ENCODE measurements at places on chromosomes 11 and 22.

- no peak for DNase-seq
Measured at GRCh38 chr11:126518071-126518971, 162.8 kb downstream of the ST3GAL4 start.

DNA sequence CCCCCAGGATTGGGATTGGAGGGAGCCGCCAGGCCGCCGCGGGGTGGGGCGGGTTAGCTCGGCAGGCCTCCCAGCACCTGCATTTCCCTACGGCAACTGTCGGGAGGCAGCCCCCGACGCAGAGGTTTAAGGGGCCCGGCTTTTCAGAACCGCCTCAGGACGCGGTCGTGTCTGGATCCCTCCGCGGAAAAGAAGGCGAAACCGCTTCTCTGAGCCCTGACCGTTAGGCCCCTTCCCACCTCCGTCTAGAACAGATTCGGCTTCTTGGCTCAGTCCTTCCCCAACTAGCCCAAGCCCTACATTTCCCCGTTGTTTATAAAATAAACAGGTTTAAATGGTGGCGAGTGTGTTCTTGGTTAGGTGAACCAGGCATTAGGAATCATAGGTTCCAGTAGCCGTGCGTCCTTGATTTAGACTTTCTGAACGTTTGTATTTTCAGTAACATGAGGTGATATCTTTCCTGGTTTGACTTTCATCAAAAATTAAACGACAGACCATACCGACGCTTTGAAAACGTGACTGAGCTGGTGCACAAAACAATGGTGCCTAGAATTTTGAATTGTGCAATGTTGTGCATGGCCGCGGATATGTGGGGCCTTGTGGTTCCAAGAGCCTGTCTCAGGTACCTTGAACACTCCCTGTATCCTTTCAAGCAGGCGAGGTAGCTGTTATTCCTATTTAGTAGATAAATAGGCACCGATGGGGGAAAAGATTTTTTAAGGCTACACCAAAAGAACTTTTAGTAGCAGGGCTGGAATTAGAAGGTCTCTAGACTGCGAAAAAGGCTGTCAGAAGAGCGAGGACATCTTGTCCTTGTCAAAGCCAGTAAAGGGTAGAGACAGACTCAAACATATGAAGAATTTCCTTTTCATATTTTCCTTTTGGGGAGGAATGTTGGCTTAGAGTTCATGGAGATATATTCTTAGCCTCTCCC is 1.2 kb upstream of the HSPA8 start:
- DNase-seq: no peak

DNA sequence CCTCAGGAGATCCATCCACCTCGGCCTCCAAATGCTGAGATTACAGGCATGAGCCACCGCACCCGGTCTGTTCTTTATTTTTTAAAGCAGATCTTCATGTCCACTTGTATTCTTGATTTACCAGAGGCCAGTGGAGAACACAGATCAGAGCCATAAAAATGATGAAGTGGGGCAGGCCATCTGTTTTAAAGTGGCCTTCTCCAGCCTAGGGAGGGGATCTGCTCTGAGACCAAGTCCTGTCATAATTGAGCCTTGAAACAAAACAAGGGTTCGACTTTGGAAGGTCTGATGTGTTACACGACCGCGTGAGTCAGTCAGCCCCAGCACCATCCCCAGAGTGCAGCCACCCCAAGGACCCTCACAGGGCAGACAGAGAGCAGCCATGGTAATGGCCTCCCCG is 27.5 kb downstream of the ABCC8 start:
- no peak for DNase-seq

DNA sequence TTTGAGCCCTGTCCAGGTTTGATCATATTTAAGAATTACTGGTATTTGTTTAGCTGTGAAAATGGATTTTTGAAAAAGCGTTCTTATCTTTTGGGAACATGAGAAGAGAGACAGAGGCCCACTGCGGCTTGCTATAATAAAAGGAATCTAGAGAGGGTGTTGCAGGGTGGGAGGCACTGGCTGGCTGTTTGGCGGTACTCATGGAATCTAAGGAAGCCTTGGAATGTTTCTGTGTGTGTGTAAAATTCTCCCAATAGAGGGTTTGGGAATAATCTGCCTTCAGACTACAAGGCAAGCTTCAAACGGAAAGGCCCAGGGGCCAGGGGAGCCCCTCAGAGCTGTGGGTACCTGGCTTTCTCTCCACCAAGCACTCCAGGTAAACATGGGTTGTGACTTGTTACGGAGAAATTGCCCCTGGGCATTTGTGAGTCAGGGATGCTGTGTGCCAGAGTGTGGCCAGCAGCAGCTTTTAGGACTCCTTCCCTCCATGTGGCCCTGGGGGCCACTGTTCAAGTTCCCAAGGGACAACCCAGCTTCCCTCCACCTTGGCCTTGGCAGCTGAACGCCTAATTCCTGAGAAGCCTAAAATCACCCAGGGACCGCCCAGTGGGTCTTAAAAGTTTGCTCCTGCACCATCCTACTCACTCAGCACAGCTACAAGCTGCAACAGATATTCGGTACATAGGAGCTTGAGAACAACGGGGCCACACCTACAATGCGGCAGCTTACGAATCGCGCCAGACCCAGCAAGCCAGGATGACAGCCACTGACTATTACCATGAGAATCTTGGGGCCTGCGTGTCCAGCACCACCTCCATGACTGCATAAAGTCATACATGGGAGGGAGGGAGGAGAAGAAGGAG is 14.1 kb upstream of the SYT8 start:
- DNase-seq: no peak

GRCh38 chr11:95776859-95777258 is 12.7 kb downstream of the FAM76B start:
- DNase-seq: no peak

GRCh38 chr11:31664129-31664528 is 147.0 kb downstream of the PAX6 start:
- DNase-seq: no peak

All from NCI-H774 (cell line).